ENCODE measurements at places on chromosomes 7 and 10.

- DNase-seq, result no peak
Observed at GRCh38 chr10:90125456-90126255, 424.3 kb downstream of the KIF20B start.

GRCh38 chr10:35503578-35503977 lies 101.6 kb upstream of the GJD4 start:
- DNase-seq, result no peak

DNA sequence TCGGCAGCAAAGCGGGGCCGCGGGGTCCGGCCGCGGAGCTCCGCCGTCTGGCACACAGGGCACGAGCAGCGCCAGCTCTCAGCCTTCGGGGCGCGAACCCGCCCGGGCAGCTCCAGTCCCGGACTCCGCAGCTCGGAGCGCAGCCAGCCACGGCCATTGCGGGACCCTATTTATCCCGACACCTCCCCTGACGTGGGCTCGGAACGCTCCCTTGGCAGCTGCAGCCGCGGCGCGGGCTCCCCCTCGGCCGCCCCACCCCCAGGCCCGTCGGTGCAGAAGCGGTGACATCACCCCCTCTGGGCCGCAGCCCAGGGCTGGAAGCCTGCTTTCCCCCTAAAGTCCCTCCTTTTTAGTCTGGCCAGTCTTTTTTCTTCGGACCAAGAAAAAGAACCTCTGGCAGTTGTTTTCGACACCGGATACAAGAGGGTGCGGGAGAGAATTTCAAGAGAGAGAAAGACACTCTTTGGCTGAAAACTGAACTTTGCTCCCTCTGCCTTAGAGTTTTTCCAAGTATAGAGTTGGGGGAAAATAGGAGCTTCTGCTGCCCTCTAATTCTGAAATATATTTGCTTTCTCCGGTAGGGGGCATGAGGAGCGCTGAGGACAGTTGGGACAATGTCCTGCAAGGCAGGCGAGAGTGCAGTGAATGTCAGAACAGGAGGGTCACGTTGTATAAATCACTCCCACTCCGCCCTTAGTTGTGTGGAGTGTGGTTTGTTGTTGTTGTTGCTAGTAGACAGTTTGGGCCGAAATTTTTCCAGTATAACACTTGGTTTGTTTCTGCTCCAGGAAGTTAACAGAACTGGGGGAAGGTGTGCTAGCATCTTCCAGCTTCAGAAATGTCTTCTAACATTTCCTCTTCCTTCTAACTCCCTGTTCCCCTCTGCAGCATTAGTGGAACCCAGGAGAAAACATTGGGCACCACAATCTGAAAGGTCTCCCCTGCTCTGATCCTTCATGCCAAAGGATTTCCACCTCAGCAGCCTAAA lies at the start of gene SFRP4:
Gene SFRP4 (minus strand): TSS at position 145 of the 988 bp plus-strand sequence. CDS start 280 bp downstream, outside the sequence.
- no peak for DNase-seq

GRCh38 chr10:6203331-6204062 lies 765 bp downstream of the PFKFB3 start:
- peak; percentile 13 for DNase-seq

DNA sequence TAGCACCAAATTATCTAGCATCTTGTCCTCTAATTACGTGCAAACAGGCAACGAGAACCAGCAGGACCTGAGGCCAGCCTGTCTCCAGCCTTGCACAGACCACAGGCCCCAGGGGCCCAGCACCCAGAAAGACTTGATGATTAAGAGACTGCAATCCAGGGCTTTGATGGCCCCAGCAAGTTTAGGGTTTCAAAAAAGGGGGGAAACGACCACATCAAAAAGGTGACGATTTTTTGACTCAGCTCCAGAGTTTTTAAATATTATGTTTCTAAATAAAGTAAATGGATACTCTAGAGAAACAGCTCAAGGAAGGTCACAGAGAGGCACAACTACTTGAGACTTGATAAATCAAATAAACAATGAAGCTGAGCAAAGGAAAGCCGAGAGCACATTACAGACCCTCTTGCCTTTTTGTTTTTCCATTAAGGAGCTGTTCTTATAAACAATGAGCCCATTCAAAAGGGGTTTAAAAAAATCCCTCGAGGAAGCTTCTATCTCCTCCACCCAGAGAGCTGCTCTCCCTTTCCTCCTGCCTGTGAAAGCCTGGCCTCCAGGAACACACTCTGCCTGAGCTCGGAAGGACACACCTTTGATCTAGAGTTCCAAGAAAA lies 44.1 kb downstream of the GLI3 start:
- no peak for DNase-seq

DNA sequence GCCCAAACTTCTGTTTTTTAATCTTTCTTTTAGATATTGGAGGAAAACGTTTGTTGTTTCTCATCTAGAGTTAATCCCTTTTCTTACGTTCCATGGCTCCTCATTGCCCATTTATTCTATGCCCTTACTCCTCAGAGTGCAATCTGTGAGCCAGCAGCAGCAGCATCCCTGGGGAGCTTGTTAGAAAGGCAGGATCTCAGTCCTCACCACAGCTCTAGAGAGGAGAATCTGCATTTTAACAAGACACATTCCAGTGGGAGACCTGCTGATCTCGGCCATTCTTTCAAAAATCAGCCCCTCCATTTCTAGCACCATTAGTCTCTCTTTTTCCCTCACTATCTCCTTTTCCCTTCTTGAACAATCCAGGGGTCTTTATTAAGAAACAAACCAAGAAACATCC lies 84.4 kb upstream of the NOBOX start:
- DNase-seq, result no peak

GRCh38 chr10:58023341-58024073 lies 244.2 kb downstream of the IPMK start:
- no peak for DNase-seq

DNA sequence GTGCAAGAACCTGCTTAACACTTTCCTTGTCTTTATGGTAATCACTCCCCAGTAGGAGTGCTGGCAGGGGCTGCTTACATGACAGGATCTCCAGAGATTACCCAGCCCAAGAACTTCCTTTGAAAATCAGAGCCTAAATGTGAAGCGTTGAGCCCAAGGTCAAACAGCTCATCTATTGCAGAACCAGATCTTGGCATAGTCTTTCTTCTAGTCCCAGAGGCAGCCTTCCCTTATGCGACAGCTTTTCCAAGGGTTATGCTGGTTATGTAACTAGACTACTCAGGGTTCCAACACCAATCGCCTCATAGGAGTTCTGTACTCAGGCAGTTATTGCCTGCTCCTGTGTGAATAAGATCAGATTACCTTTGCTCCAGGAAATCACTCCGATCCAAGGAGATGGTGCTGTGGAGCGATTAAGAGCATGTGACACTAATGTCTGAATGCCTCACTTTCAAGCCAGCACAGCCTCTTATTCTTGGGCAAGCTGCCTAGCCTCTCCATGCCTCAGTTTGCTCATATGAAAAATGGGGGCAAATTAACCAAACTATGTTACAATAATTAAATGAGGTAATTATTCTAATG lies 8.4 kb upstream of the LGI1 start:
- DNase-seq, result no peak

DNA sequence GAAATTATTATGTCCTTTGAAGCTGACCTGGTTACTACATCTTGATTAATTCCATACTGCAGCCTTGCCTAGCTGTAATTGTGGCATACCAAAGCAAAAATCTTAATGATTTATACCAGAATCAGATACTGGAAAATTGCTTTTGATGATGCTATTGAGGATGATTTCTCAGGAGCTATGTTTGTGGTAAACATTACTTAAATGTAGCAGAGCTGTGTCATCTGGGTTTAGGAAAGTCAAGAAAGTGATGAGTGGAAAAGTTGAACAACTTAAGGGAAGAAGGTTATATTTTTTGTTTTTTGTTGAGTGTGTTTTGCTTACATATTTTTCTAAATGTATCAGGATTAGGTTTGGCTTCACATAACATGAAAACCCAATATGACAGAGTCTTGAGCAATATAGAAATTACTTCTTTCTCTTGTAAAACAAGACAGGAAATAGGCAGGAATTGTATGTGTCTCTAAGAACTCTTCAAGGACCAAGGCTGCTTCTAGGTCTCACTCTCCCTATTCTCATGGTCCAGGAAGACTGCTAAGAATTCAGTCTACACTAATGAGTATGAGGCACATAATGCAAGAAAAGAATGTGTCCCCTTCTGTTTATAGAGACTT lies 87.6 kb upstream of the MTPN start:
- no peak for DNase-seq
